Fibroblast of skin of right biceps (primary cell): ENCODE measurements at places on chromosomes 4 and X.

DNA sequence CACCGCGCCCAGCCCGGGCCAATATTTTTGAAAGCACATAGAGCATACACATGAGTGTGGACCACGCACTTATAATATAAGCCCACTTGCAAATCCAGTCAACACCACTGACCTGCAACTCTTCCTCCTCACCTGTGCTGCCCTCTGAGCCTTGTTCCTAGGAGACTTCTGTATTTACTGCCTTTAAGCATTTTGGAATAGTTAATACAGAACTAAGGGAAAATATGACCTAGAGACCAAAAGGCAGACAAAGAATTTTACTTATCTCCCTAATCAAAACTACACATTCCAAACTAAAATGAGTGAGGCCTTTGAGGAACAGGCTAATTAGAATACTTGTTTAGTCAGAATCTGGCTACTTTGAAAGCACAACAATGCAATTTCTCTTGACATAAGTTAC, 89.1 kb downstream of the RELL1 start:
- DNase-seq, result peak; percentile 5

GRCh38 chrX:19334945-19335626, 8.6 kb upstream of the PDHA1 start:
- DNase-seq, result peak; percentile 22

DNA sequence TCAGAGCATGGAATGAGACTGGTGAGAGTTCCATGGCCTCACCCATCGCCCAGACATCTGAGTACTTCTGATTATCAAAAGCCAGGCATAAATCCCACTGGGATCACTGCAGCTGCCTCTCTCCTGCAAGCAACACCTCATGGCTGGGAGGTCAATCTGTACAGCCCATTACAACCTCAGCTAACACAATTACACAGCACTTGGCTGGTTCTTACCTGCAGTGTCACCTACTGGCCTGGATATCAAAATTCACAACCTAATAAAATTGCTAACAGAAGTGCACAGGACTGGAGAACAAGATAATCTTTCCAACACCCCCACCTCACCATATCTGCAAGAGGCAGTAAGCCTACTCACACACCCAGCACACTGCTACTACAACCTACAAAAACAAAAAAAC, 341.7 kb upstream of the NDST3 start:
- no peak for DNase-seq

DNA sequence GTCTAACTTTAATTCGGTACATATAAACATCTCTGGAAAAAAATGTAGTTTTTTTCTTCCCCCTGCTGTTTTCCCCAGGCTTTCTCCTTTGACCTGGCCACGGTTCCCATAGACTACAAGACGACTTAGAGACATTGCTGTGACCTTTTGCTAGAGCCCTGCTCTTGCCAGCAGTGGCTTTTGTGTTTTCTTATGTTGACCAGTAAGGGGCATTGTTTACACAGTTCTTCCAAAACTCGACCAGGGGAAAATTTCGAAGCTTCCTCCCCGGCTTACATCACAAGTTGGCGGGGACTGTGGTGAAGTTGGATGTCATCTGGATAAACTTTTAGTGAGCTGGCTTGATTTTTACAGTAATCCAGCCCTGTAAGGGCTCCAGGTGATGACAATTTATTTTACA, 9.3 kb downstream of the CCDC160 start:
- no peak for DNase-seq

DNA sequence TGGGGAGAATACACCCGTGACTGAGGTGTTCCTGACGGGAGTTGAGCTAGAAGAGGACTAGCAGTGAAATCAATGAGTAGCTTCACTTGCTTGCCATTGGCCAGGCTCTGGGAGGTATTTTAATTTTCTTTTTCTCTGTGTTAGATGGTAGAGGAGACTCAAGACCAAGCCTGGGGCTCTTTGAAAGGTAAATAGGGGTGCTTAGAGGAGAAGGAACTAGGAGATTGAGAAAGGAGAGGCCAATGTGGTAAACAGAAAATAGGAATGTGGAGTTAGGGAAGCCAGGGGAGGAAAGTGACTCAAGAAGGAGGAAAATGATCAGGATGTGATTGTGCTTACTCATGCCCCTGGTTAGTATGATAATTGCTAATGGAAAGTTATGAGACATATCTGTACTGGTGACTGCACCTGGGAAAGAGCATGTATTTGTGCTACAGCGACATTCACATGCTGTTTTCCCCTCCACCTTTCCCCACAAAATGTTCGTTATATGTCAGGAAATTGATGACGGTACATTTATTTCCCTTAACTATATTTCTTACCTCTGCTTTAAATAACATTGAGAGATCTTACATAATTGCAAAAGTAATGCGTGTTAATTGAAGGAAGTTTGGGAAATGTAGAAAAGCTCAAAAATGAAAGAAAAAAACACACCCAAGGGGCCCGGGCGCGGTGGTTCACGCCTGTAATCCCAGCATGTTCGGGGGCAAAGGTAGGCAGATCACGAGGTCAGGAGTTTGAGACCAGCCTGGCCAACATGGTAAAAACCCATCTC, 16.9 kb upstream of the LRBA start:
- DNase-seq, result peak; percentile 69

DNA sequence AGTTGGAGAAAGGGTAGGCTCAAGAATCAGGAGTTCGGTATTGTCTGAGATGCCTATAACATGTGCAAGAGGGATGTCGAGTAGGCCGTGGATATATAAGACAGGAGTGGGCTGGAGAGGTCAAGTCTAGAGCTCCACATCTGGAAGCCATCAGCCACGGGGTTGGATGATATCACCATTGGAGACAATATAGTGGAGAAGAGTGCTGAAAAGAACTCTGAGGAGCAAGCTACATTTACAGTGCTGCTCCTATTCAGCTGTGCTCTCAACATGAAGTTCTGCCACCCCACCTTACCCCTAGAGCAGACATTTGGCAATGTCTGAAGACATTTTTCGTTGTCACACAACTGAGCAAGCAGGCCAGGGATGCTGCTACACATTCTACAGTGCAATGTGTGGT, 20.9 kb upstream of the PLAC1 start:
- DNase-seq, result peak; percentile 59

DNA sequence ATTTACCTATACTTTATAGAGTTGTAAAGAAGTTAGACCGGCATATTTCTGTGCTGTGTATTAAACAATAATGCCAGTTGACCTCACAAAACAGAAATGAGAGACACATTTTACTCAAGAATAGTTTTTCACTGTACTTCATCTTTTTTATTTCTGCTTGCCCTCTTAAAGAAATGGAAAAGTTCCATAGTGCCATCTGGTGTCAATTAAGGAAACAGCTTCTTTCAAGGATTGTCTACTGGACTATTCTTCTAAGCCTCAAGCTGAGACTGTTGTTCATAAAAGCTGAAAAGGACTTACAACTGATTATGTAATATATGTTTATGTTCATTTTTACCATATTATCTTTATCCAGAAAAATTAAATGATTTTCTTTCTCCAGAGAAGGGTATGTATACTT, 1523.7 kb downstream of the ARAP2 start:
- peak; percentile 58 for DNase-seq

DNA sequence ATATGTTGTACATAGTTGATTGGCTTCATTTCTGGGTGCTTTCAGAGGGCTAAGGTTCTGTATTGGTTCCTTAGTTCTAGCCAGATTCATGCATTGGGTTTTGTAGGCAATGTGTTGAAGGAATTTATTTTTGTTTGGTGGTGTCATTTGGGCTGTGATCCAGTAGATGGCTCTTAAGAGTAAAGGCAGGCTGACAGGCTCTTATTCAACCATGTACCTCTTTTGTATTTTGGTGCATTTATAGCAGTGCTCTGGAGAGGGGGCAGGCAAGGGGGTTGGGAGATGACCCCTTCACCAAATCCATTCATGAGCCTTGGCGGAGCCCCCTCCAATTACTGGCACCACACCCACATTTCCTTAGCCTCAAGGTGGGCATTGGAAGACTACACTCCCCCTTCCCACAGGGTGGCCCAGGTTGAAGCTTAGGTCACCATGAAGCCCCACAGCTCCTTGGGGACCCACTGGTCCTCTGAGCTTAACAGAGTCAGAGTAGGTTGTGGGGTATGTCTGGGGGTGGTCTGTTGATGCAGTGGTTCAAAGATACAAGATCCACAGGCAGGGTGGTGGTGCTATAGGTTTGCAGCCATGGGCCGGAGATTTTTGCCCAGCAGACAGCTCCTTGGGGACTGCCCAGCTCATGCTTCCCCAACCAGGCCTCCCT, 143.0 kb upstream of the GNPDA2 start:
- no peak for DNase-seq

DNA sequence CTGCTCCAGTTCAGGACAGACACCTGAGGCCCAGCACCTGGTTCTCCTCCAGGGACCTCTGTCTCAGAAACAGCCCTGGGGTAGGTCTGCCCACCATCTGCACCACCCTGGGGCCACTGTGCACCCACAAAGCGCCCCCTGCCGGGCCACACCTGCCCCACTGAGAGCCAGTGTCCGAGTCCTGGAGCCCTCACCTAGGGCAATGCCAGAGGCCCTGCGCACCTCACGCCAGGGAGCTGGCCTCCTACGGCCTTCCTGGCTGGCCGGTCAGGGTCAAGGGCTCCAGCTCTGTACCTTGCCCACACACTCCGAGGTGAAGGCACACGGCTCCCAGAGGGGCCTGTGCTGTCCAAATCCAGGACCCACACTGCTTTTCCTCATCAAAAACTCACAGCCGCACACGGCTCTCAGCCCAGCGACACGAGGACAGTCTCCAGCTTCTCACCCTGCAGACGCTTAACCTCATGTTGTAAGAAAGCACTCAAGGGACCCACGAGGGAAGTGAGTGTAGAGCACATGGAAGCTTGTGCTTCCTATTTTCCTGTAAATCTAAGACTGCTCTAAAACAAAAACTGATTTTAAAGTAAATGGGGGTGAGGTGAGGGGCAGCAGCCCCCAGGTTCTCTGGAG, 5.4 kb downstream of the CTBP1 start:
- no peak for DNase-seq

DNA sequence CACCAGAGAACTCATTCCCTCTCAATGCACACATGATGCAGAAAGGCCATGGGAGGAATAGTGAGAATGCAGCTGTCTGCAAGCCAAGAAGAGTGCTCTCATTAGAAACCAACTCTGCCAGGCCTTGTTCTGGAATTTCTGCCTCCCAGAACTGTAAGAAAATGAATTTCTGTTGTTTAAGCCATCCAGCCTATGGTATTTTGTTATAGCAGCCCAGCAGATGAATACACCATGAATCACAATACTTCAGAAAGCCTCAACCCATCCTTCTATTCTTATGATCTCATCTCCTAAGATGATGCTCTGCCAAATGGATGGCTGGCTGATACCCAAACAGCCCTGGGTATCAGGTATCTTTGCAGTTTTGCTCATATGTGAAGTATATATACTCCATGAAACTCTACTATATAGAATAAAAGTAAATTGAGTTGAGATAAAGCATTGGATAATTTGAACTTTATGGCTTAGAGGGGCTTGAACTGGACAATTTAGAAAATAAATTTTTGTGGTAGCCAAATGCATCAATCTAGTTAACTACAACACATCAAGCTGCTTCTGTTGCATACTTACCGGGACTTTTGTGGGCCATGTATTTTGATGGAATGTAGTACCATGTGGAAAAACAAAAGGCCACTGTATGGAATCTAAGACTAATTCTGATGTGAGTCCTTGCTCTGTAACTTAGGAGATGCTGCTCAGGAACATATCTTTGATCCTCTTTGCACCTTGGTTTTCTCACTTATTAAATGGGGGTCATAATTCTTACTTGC, 245.9 kb downstream of the HS3ST1 start:
- peak; percentile 87 for DNase-seq

DNA sequence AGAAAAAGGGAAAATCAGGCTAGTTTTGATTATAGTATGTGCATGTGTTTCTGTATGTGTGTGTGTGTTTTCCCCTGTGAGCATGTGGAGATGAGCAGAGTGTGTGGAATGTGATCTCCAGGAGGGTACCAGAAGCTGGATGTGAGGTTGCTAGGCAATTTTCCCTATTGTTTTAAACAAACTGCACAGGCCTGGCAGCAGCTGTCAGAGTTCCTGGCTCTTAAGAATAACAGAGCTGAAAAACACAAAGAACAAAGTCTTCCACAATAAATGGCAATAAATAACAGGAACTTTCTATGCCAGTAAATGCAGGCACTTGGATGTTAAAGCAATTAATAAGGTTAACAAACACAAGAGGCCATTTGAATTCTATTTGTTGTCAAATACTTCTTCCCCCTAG, 344.6 kb upstream of the CTSO start:
- DNase-seq, result peak; percentile 95

- no peak for DNase-seq
Measured at GRCh38 chrX:39631276-39632229, 466.2 kb downstream of the BCOR start.

DNA sequence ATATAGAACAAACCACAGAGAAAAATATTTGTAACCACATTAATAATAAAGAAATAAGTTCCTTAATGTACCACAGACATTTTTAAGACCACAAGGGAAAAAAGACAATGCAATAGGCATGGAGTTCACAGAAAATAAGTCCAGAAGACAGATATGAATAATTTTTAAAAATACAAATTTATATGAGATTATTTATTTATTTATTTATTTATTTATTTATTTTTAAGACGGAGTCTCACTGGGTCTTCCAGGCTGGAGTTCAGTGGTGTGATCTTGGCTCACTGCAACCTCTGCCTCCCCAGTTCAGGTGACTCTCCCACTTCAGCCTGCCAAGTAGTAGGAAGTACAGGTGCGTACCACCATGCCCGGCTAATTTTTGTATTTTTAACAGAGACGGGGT, 53.7 kb downstream of the THAP9 start:
- peak; percentile 21 for DNase-seq

- no peak for DNase-seq
Measured at GRCh38 chr4:102641793-102642192, 119.0 kb downstream of the MANBA start.

GRCh38 chrX:18045436-18045835, 175.2 kb downstream of the BEND2 start:
- DNase-seq, result no peak

GRCh38 chrX:68409194-68409593, 24.1 kb downstream of the OPHN1 start:
- no peak for DNase-seq

DNA sequence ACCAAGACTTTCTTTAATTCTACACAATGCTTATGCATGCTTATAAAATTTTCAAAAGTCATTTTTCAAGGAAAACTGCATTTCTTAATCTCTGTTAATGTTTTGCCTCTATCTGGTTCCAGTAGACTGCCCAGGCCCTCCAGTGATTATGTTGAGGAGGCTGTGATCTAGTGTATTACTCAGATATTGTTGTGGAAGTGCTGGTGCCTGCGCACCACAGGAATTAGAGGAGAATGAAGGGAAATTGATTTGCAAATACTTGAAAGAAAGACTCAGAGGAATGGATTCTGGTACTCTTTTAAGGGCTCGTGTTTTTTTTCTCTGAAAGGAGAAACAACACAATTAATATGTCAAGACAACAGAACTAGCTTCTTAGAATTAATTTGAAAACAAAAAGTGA, 1015.1 kb downstream of the RPA4 start:
- peak; percentile 72 for DNase-seq

- DNase-seq, result peak; percentile 22
Measured at GRCh38 chrX:8738588-8739189, 6.8 kb upstream of the ANOS1 start.

DNA sequence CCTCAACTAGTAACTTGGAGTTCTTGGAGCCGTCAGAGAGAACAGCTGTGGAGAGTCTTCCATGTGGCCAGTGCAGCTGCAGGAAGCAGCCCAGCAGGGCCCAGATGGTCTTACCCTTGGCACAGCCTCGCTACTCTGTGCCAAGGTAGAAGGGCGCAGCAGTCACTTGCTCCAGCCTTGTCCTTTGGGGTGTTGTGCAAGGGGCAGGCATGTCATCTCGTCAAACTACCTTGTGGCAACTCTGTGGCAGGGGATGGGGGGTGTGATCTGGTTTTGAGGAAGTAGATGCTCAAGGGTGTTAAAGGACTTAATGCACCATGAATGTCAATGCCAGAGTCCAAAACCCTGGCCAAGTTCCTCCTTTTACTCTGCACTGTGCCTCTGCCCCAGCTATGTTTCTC, 34.2 kb upstream of the TBC1D14 start:
- DNase-seq, result no peak
